Activated CD4-positive, alpha-beta T cell treated with anti-CD3 and anti-CD28 coated beads, Interleukin-2, amount 50 U/mL, for 48 hours (primary cell): ENCODE measurements at places on chromosomes 12 and 14.

DNA sequence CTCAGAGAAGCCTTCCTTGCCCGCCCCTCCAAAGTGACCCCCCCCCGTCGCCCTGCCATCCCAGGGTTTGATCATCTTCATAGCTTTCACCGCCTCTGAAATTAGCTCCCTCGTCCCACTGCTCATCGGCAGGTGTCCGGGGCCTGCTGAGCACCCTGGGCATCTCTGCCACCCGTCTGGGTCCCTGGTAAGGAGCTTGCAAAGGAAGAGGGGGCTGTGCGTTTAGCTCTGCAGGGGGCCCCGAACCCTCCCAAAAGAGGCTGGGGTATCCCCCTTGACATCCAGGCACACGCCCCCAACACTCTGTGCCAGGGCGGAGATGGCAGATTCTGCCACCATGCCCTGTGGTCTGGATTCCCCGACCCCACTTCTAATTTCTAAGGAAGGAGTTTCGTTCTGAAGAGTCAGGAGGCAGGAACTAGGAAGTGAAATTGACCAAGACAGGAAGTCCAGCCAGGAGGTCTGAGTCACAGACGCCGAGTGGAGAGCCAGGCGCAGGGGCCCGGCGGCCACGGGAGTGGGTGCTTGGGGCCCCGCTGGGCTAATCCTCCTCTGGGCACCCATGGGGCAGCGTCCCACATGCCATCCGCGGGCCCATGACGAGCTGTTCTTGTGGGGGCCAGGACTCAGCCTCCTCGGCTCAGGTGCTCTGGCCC lies 95.7 kb downstream of the RFLNA start:
- no peak for DNase-seq

DNA sequence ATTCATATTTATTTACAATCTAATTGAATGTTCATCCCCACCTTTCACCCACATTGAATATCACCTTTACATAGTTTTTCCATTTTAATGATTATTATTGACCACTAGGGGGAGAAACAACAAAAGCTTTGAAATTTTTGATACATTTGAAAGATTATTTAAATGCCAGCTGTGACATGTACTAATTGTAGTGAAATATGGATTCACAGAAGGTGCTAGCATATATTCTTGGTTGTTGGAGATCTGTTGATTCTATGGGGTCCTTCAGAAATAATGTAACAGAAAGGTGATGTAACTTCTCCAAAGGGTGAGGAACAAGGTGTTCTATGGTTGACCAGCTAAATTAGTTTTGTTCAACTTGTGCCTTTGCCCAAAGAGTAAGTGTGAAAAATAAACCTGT lies 22.4 kb upstream of the GPR33 start:
- no peak for DNase-seq

GRCh38 chr14:102539544-102540314 lies 30.2 kb upstream of the ANKRD9 start:
- DNase-seq: no peak

- no peak for DNase-seq
These were observed 65.4 kb downstream of the ACSM4 start for GRCh38 chr12:7369274-7369729.

DNA sequence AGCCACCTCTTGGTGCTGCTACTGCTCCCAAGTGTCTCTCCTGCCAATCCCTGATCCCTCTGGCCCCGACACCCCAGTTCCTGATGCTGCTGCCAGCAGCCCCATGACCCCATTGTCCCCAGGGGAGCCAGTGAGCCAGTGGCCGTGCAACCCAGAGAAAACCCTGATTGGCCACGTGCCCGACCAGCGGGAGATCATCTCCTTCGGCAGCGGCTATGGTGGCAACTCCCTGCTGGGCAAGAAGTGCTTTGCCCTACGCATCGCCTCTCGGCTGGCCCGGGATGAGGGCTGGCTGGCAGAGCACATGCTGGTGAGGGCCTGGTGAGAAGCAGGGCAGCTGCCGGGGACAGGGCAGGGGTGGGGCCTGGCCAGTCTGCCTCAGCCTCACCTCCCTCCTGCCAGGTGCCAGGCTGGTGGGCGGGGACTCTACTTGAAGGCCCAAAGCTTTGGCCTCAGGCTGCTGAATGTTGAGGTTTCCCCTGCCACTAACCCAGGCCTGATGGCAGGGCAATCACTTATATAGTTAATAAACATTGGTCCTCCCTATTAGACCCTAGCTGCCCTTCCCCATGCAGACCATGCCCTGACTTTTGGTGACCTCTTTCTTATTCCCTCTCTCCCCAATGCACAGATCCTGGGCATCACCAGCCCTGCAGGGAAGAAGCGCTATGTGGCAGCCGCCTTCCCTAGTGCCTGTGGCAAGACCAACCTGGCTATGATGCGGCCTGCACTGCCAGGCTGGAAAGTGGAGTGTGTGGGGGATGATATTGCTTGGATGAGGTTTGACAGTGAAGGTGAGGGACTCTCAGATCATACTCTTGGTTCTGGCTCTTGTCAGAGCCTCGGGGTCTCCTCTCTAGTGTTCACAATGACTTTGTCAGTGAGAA lies 5.1 kb downstream of the PCK2 start:
- DNase-seq: no peak

- no peak for DNase-seq
These were observed 1.9 kb downstream of the LRRK2 start for GRCh38 chr12:40226705-40227104.

DNA sequence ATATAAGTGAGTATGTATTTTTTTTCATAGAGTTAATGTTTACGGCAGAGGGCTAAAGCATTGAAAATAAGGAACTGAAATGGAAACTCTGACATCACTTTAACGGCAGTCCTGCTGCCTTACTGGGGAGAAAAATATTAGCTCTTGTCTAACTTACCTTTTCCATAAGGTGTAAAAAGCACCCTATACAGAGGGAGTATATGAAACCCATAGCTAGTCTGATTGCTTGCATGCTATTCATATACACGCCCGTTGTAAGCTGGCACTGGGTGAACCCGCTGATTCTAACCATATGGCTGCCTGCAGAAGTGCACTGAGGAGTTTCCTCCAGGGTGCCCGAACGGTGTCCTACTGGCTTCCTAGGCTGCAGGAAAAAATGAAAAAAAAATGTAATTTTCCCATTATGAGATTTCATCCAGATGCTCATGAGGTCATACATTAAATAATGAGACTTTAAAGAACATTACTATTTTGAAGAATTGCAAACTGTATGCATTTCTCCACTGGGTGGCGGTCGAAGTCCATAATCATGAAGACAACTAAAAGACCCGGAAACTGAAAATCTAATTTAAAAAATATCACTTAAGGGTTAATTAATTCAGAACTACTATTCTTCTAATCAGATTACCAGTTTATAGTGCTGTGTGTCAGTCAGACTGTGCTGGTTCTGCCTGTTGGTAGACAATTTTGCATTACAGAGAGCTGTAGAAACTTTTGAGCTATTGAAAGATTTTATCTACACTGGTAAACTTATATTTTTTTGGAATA lies 144.7 kb downstream of the ALX1 start:
- peak; percentile 1 for DNase-seq

GRCh38 chr12:53227341-53227740 lies 4.7 kb downstream of the RARG start:
- no peak for DNase-seq

DNA sequence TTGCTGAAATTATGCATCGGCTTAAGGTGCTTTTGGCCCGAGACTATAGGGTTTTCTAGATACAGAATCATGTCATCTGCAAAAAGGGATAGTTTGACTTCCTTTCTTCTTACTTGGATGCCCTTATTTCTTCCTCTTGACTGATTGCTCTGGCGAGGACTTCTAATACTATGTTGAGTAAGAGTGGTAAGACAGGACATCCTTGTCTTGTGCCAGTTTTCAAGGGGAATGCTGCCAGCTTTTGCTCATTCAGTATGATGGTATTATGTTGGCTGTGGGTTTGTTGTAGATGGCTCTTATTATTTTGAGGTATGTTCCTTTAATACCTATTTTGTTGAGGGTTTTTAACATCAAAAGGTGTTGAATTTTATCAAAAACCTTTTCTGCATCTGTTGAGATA lies 8.3 kb downstream of the BMAL2 start:
- DNase-seq: no peak

DNA sequence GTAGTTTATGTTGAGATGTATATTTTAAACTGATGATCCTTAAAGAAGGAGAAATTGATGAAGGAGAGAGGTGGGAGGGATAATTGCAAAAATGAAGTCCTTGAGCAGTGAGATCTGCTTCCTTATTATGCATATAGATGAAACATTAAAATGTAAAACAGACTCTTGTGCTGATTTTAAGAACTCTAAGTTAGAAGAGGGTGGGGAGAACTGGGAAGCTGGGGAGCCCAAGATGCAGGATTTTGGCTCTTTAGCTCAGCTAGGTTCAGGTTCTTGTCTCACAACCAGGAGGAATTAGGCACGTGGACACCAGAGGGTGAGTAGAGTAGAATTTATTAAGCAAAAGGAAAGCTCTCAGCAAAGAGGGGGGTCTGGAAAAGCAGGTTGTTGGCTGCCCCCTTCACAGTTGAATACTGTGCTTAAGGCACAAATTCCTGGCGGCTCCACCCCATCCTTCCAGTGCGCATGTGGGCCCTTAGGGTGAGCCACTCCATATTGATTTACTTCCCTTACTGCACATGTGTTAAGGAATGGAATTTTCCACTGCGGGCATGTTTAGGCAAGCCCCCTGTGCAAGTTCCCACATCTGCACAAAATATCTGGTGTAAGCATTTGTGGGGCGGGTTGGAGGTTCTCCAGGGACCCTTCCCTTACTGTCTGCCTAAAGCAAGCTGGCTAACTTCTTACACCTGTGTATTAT lies 141.9 kb downstream of the BICD1 start:
- no peak for DNase-seq

- no peak for DNase-seq
These were observed 267.6 kb upstream of the BTG1 start for GRCh38 chr12:92413286-92413685.

DNA sequence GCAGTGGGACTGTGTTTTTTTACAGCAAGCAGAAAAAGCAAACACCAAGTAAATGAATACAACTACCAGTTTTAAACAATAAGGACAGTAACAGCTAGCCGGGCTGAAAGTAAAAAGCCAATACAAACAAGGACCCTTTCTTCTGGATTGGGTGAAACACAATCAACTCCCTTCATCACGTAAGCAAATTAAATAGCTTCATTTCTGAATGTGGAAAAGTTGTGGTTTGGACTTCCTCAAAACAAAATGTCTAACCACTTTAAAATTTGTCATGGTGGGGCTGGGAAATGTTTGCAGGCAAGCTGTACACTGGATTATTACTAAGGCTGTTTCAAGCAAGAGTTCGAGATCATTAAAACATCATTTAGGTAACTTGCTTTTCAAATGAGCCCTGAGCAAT lies 47.4 kb downstream of the TCHP start:
- no peak for DNase-seq

GRCh38 chr14:61645247-61645646 lies 50.1 kb upstream of the HIF1A start:
- no peak for DNase-seq

DNA sequence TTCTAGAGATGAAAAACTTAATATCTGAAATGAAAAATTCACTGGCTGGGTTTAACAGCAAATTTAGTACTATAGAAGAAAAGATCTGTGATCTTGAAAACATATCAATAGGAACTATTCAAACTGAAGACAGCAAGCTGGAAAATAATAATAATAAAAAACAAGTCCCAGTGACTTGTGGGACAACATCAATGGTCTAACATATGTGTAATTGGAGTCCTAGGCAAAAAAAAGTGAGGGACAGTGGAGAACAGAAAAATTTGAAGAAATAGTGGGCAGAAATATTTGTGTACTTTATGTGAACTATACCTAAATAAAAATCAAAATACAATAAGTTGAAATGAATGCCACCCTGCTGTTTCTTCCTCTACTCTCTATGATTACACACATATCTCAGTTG lies 2.4 kb upstream of the SERPINA9 start:
- no peak for DNase-seq

GRCh38 chr12:20040831-20041230 lies 327.5 kb upstream of the PDE3A start:
- DNase-seq: no peak

DNA sequence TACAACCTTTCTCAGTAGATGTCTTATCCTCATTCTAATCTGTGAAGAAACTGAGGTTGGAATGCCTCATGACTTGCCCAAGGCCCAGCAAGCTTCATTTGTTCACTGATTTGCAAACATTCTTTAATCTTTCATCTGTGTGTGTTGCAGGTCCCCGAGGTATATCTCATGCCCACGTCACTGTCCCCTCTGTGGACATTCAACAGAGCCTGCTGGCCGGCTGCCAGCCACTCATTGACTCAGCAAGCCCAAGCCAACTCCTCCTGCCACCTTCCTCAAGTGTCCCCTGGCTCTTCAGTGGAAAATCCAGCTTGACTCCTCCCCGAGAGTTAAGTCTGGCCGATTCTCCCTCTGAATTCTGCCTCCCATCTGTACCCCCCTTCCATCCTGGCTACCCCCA lies 1.9 kb upstream of the DCAF4 start:
- no peak for DNase-seq

GRCh38 chr12:108414021-108414420 lies 74.9 kb upstream of the CMKLR1 start:
- no peak for DNase-seq

- DNase-seq: no peak
These were observed 35.2 kb downstream of the UBE3B start for GRCh38 chr12:109512608-109513007.

- no peak for DNase-seq
These were observed 31.4 kb downstream of the CFAP251 start for GRCh38 chr12:121949648-121950397.

GRCh38 chr12:3091382-3092241 lies 14.4 kb downstream of the TSPAN9 start:
- DNase-seq: no peak

- peak; percentile 46 for DNase-seq
These were observed 4.5 kb downstream of the DHH start for GRCh38 chr12:49089821-49090773.

- DNase-seq: no peak
These were observed 185.1 kb downstream of the CHST11 start for GRCh38 chr12:104641862-104642261.

DNA sequence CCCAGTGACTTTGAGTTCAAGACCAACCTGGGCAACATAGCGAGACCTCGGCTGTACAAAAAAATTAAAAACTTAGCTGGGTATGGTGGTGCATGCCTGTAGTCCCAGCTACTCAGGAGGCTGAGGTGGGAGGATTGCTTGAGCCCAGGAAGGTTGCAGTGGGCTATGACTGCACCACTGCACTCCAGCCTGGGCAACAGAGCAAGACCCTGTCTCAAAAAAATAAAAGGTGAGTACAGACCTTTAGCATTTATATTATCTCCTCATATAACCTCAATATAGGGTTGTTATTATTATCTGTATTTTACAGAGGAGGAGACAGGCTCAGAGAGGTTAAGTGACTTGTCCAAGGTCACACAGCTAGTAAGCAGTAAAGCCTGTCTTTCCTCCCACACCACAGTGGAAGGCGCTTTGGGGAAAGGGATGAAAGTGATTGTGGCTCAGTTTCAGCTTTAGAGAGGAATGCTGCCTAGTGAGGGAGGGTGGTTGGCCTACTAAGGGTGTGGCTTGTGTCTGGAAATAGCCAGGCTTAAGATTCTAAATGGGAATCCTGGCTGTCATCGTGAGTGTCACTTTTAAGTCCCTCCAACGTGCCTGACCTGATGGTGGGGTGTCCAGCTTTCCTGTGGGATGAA lies 7.2 kb downstream of the TPCN1 start:
- no peak for DNase-seq
